ENCODE measurements at places on chromosomes 4 and X.

GRCh38 chrX:63713526-63713925 is 71.5 kb downstream of the ARHGEF9 start:
- DNase-seq: peak; percentile 17

- no peak for DNase-seq
Observed at GRCh38 chr4:32003548-32003947, 1283.4 kb downstream of the PCDH7 start.

- DNase-seq: no peak
Observed at GRCh38 chrX:153327561-153327960, 6.0 kb upstream of the PNMA6F start.

DNA sequence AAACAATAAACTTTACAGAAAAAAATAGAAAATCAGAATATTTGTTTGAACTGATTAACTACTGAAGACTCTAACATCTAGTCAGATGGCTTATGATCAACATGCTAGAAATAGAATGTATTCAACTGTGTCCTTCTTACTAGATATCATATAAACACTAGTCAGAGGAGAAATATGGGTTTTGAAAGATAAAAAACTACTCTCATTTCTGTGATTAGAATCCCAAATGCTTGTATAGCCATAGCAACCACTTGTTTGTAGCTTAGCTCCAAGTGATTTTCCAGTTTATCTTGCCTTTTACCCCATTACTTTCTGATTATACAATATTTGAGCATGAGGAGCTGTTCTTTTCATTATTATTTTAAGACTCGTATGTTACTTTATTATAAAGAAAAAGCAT is 31.2 kb downstream of the USP38 start:
- no peak for DNase-seq

- DNase-seq: no peak
Observed at GRCh38 chr4:53128706-53129357, 237.0 kb downstream of the SCFD2 start.

GRCh38 chrX:72041871-72042851 is 89.6 kb downstream of the RTL5 start:
- peak; percentile 30 for DNase-seq

DNA sequence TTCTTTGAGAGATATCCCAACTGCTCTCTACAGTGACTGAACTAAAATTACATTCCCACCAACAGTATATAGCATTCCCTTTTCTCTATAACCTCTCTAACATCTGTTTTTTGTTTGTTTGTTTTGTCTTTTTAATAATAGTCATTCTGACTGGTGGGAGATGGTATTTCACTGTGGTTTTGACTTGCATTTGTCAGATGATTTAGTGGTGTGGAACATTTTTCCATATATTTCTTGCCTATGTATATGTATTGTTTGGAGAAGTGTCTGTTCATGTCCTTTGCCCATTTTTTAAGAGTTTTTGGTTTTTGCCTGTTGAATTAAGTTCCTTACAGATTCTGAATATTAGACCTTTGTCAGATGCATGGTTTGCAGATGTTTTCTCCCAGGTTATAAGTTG is 9.0 kb downstream of the USO1 start:
- peak; percentile 36 for DNase-seq

DNA sequence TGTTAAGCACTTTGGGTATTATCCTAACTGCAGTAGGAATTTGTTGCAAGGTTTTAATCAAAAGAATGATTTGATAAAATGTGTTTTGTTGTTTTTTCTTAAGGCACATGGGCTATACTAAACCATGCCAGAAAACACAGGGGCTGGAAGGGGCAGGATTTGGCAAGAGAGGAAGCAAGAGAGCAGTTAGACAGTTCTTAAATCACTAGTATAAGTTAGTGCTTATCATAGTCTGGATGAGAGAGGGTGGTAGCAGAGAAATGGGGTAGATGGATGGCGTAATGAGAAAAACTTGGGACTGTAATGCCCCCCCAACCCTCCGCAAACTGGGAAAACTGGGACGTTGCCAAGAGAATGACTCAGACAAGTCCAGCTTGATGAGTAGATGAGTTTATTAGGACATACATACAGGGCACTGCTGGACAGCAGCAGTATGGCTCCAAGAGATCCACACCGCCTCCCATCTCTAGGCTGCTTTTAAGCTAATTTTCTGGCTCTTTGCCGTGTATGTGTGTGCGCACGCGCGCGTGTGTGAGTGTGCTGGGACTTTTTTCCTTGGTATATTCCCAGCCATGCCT is 151.5 kb downstream of the PDLIM5 start:
- peak; percentile 63 for DNase-seq

DNA sequence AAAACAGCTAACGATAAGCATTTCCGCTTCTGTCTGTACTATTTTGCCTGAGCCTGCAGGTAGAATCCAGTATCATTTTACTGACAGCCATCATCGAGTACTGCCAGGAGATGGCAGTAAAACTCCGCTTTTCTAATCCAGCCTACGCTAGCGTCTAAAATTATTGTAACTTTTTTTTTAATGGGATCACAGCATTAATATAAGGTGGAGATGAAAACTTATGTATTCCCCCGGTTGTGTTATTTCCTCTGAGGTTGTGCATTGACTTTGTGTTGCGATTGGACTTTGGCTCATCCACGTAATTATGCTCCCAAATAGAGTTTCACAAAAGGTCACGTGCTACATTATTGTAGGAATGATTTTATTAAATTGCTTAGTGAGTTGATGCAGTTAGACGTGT is 248.1 kb downstream of the C4orf33 start:
- DNase-seq: peak; percentile 20

Measured in fibroblast of skin of abdomen (primary cell).